Fibroblast of mammary gland (primary cell): ENCODE measurements at places on chromosomes 5 and 9.
A peak's percentile ranks its signal among the peaks of the same experiment; 100 is the strongest.

DNA sequence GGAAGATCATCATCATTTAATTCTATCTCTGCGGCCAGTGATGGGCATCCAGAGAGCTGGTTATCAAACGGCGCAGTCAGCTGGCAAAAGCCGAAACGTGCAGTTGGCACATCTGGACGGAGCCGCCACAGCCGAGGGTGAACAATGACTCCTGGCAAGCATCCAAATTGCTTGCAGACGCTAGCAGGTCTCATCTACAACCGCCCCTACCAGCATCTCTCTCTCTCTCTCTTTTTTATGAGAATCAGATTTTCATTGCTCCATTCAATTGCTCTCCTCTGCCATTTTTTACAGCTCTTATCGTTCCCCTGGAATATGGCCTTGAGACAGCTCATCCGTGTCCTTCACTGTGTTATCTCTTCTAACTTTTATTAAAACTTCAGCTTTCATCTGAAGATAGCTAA lies 165.2 kb downstream of the MAPKAP1 start:
- no peak for DNase-seq

DNA sequence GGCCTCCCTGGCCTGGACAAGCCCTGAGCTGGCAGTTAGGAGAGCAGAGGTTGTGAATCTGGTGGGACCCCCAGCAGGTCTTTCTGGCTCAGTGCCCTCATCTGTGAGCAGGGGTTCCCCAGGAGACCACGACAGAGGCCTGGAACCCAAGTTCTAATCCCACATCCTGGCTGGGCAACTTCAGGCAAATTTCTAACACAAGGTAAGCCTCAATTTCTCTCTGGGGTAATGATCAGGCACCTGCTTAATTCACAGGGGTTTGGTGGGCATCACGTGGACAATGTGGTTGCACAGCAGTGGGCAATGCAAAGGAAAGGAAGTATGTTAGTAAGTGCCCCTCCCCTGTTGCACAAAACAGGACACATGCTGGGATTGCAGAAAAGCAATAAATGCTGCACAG lies 1.9 kb upstream of the KCNIP1 start:
- DNase-seq = no peak

- DNase-seq = peak; percentile 57
These were observed 175.2 kb upstream of the NREP start for GRCh38 chr5:111932199-111932598.

GRCh38 chr5:170353011-170353761 lies 36.0 kb downstream of the KCNMB1 start:
- DNase-seq = no peak

DNA sequence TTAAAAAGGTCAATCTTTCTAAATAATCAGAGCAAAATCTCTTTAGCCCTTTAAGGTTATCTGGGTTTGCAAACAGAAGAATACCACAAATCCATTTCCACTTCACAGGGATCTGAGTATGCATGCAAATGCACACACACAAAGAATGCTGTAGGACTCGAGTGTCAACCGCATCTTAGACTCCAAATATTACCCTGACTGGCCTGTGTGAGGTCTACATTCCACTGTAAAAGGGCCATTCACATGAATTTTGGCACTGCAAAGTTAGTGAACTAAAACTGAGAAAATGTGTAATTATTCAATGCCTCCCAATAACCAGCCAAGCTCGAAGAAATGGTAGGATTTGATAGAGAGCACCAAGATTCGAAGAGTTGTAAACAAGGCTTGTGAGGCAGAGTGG lies 199.9 kb downstream of the AGTPBP1 start:
- DNase-seq = no peak

DNA sequence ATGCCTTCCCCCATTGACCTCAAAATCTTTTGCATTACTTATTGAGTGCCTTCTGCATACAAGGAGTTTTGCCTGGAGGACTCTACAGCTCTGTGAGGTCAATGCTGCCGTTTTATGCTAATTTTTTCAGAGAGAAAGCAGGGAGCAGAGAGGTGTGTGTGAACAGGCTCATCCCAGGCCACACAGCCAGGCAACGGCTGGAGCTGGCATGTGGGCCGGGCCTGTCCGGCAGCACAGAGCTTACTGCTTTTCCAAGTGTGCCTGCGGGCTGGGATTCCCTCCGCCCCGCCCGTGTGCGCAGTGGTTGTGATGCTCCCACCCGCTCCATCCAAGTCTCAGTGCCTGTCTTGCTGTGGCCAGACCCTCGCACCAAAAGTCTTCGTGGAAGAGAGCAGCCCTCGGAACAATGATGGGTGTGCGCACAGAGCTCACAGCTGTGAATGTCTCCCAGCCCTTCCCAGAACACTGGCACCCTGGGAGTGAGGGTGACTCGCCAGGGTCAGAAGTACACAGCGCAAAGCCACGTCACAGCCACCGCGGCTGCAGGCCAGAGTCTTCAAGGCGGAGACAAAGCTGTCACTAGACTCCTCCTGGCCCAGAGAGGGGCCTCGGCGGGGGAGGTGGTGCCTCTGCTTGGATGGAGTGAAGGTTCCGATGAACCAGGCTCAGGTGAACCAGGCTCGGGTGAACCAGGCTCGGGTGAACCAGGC lies 82.8 kb downstream of the COL5A1 start:
- peak; percentile 78 for DNase-seq

DNA sequence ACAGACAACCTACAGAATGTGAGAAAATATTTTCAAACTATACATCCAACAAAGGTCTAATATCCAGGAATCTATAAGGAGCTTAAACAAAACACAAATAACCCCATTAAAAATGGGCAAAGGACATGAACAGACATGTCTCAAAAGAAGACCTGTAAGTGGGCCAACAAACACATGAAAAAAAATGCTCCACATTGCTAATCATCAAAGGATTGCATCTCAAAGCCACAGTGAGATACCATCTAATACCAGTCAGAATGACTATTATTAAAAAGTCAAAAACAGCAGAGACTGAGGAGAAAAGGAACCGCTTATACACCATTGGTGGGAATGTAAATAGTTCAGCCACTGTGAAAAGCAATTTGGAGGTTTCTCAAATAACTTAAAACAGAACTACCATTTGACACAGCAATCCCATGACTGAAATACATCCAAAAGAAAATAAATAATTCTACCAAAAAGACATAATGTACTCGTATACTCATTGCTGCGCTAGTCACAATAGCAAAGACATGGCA lies 39.1 kb upstream of the C5orf63 start:
- DNase-seq = peak; percentile 61
